ENCODE measurements at places on chromosomes 3 and 15.

- DNase-seq, result no peak
Observed at GRCh38 chr3:22594990-22595389, 608.1 kb upstream of the UBE2E2 start.

GRCh38 chr3:79661896-79662295 lies 105.9 kb downstream of the ROBO1 start:
- no peak for DNase-seq

DNA sequence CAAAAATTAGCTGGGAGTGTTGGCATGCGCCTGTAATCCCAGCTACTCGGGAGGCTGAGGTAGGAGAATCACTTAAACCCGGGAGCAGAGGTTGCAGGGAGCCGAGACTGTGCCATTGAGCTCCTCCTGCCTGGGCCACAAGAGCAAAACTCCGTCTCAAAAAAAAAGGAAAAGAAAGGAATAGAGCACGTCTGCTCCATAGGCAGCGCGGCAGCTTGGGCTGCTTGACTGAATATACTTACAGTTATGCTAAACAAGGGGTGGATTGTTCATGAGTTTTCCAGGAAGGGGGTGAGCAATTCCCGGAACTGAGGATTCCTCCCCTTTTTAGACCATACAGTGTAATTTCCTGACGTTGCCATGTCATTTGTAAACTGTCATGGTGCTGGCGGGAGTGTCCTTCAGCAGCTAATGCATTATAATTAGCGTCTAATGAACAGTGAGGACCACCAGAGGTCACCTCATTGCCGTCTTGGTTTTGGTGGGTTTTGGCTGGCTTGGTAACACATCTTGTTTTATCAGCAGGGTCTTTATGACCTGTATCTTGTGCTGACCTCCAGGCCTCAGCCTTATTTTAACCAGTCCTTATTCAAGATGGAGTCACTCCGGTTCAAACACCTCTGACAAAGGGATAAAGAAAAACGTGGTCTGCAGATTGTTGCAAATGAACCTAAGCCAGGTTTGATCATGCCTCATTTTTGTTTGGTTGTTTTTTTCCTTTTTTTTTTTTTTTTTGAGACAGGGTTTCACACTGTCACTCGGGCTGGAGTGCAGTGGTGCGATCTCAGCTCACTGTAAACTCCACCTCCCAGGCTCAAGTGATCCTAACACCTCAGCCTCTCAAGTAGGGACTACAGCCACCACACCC lies 24.9 kb upstream of the SENP5 start:
- DNase-seq, result no peak

DNA sequence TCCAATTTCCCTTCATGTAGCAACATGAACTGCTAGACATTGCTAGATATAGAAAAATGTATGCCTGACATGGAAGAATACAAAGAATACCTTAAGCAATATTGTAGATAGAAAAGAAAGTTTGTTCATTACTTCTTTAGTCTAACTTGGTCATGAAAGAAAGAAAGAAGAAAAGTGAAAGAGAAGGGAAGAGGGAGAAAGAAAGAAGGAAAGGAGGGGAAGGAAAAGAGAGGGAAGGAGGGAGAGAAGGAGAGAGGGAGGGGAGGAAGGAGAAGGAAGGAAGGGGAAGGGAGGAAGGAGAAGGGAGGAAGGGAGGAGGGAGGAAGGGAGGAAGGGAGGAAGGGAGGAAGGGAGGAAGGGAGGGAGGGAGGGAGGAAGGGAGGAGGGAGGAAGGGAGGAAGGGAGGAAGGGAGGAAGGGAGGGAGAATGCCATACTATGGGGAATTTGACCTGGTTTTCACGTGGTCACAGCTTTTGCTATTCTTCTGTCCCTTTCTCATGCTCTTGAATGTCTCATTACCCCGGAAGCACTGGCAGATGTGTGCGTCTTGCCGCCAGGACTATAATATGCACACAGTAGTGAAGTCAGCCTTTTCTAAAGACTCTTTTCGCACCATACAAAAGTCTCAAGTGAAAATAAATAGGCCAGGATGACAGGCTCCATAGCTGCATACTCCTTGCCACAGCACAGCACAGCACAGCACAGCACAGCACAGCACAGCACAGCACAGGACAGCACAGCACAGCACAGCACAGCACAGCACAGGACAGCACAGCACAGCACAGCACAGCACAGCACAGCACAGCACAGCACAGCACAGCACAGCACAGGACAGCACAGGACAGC lies 78.2 kb downstream of the CHAC1 start:
- no peak for DNase-seq

- DNase-seq, result peak; percentile 40
Observed at GRCh38 chr3:136070953-136071949, 105.7 kb downstream of the PPP2R3A start.

- peak; percentile 55 for DNase-seq
Observed at GRCh38 chr3:151740581-151740980, 6.9 kb downstream of the AADACL2 start.

Data from lung (tissue), 17 donors.